Activated gamma-delta T cell treated with Interleukin-2 at 50 U/mL for 16 hours (primary cell): ENCODE measurements at places on chromosomes 3 and 15.
A peak's percentile ranks its signal among the peaks of the same experiment; 100 is the strongest.

DNA sequence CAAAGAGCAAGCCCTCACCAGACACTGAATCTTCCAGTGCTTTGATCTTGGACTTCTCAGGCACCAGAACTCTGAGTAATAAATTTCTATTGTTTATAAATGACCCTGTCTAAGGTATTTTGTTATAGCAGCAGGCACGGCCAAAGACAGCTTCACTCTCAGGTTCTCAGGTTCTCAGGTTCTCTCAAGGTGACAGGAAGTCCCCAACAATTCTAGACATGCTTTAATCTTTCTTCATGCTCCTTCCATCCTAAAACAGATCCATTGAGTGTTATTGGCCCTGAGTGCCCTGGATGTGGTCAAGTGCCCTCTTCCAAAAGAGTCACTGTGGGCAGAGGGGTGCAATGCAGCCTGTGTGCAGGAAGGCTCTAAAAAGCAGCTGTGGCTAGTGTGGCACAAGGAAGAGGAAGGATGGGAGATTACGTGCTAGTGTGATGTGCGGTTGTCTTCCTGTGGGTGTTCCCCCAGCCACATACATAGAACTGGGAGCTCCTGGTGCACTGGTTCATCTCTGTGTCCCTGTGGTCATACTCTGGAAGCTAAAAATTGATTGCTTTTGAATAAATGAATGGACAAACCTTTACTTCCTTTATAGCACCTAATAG, 11.0 kb upstream of the RAB7A start:
- DNase-seq, result no peak

DNA sequence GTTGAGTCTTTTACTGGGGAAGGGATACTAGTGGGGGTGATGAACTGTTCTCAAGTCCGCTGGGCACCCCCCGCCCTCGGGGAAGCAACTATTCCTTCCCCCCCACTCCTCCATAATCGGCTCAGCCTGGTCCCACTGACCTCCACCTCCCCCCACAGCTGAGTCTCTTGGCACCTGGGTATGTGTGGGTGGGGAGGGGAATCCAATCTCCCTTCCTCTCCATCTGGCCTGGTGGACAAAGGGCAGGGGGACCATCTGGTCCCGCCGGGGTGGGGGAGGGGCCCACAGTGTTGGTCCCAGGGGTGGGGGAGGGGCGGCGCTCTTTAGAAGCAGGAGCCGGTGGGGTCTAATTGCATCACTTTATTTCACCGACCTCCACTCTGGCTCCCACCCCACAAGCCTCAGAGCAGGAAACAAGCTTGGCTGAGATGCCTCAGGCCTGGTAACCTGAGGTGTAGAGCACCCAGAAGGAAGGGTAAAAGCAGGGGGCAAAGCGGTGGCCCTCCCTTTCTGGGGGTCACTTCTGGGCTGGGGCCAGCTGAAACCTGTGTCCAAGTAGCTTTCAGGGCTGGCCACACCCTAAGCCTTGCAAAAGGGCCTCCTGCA, 1.0 kb upstream of the PCBP4 start:
- no peak for DNase-seq

DNA sequence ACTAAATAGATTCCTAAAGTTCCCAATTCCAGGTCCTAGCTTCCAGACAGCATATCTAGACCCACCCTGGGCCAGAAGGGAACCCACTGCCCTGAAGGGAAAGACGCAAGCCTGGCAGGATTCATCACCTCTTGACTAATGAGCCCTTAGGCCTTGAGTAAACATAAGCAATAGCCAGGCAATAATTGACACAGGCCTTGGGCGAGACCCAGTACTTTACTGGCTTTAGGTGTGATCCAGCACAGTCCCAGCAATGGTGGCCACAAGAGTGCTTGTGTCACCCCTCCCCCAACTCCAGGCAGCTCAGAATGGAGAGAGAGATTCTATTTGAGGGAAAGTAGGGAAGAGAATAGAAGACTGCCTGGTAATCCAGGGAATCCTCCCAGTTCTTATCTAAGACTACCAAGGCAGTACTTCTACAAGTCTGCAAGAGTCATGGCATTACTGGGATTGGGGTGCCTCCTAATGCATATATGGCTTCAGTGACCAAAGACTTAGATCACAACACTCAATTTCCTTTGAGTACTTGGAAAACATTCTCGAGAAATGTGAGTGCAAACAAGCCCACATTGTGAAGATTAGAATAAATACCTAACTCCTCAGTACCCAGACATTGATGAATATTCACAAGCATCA, 30.4 kb upstream of the WWTR1 start:
- no peak for DNase-seq

DNA sequence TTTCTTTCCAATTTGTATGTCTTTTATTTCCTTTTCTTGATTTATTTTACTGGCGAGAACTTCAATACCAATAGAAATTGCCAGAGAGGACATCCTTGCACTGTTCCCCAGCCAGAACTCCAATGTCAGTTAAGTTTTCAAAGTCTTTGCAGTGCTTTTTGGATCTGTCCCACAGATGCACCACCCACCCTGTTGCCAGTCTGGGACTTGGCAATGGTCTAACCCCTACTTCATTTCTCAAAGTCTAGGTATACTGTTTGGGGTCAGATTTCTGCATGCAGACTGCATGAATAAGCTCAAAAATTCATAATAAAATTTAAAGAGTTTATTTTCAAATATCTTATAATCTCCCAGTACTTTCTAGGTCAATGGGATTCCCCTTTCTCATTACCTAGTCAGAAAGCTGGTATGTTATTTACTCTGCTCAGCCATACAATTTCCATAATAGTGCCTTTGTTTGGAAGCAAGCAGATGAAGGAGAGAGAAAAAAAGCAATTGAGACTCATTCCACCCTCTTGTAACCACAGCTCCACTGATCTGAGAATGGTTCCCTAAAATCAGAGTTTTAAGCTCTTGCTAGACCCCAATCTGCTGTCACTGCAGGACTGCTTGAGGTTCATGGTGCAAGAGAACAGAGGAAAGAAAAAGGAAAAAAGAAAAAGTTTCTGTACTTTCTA, 125.9 kb upstream of the PLXND1 start:
- DNase-seq, result no peak

DNA sequence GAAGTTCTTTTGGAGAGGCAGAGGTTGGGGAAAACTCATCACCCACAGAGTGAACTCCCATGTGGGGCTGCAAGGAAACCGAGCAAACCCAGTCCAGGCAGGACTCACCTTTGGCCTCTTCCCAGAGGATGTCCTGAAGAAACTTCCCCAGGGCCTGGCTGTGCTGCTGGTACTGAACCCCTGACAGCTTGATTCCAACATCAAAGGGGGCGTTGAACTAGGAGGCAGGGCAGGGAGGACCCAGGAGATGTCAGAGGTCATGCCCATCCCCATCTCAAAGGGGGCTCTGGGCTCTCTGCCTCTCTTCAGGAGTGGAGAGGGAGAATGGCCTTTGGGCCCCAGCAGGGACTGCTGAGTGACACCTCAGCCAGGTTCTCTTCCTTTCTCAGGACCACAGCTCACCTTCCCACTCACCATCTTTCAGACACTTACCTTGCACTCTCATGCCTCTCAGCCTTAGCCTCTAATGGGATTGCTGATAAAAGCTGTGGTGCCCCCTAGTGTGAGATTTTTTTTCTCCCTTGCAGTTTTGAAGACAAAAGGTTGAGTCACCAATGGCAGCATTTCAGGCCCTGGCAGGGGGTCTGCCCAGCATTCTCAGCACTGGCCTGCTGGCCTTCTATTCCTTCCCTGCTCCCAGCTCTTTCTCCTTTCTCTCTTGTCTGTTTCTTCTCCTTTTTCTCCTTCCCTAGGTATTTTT, 6.0 kb downstream of the GHRL start:
- peak; percentile 32 for DNase-seq

DNA sequence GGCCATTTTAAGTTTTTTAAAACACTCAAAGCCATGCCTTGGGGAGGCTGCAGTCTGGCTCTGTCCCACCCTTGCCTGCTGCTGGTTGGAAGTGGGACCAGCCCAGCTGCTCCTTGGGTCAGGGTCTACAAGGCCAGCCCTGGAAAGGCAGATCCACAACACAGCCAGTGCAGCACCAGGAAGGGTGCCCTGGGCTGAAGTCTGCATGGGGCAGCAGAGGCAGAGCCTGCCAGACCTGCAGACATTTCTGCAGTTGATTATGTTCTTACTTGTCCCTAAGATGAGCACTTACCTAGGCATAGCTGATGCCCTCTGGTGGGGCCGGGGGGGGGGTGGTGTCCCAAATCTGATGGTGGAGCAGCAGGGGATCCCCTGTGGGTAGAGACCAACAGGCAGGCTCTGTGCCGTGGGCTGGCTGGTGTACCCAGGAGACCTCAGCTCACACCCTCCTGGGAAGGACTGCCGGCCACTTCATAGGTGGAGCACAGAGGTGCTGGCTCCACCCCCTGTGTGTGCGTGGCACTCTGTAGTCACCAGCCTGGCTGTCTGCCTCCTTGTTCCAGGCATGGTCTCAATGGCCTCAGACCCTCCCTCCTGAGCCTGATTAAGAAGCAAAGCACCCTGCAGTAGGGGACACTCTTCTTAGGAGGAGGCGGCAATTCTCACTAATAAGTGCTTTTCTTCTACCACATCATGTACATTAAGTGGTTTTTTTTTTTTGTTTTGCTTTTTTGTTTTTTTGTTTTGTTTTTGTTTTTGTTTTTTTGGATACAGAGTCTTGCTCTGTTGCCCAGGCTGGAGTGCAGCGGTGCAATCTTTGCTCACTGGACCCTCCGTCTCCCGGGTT, 97.4 kb upstream of the KLF13 start:
- no peak for DNase-seq

- DNase-seq, result no peak
Measured at GRCh38 chr3:141454054-141454453, 32.8 kb upstream of the RASA2 start.

DNA sequence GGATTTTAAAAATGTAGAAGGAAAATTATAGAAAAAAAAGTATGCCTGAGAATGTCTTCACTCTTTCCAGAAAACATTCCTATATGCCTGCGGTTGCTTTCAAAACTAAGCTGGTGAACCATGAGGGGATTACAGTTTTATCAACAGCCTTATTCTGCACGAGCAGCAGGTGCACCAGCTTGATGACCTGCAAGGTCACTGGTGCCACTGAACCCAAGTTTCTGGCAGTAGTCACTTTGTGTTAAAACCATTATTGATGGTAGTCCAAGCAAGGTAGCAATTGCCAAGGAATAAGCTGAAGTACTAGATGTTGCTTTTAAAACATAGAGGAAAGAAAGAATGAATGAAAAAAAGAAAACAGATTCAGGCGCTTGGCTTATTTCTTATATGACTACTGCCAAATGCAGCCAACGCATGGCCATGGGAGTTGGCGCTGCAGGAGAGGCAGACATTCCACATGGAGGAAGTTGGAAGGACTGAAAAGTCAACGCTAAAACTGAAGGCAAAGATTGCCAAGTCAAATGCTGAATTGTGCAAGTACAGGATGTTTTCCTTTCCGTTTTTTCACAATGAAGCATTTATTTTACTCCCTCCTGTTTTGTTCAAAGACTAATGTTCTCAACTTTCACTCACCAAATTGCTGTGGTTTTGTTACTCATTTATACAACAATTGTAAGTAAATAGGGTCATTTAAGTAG, 601.4 kb downstream of the CADM2 start:
- no peak for DNase-seq

GRCh38 chr3:110123946-110124345, 786.6 kb upstream of the DPPA4 start:
- DNase-seq, result no peak

DNA sequence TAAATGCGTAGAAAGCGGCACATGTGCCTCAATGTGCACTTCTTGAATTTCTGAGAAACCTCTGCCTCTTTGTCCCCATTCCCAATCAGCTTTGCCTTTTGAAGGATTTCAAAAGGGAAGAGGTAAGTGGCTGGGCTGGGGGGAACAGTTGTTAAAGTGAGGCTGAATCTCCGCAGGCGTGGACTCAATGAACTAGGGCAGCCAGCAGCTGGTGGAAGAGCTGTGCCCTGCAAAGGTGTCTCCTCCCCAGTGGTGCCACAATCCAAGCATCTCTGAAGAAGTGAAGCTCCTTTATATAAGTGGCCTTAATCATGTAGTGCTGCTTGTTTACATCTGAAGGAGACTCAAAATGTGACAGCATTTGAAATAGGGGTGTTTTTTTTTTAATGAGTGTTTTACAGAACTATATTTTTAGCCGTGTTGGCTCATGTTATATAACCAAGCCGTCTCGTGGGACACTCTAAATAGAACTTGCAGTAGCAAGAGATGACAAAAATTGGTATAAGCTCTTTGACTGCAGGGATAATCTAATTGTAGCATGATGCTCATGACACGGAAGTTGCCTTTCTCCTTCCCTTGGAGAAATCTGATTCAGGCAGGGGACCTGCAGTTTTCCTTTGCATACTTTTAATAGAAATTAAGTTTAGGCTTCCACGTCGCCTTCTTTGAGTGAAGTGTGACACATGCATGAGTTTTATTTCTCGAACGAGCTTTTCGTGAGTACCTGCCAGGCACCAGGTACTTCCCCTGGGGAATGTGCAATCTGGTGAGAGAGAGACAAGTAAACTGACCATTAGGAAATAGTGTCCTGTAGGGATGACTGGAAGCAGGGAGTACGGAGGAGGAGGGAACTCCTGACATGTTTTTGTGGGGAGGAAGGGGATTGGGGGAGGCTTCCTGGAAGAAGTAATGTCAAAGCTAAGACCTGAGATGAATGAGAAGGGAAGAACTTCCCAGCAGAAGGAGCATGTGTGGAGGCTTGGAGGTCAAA, 179.7 kb upstream of the BHLHE40 start:
- DNase-seq, result no peak

DNA sequence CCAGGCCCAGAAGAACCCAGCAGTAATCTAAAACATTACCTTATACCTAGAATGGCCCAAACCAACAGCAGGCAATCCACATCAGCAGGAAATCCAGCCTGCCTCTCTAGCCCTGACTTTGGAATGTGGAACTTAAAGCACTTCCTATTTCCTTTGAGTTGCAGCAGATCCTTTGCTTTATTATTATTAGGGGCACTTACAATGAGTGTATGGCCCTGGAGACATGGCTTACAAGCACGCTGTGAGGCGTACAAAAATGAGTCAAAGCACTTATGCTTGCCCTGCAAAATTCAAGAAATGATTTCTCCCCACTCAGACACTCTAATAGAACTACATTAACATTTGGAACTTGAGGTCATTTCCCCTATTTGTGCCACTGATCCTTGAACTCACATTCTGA, 9.5 kb upstream of the KNSTRN start:
- DNase-seq, result no peak

GRCh38 chr3:184380185-184380626, 352 bp downstream of the CHRD start:
- DNase-seq, result no peak

GRCh38 chr3:160437083-160437455, 12.5 kb downstream of the TRIM59 start:
- no peak for DNase-seq

DNA sequence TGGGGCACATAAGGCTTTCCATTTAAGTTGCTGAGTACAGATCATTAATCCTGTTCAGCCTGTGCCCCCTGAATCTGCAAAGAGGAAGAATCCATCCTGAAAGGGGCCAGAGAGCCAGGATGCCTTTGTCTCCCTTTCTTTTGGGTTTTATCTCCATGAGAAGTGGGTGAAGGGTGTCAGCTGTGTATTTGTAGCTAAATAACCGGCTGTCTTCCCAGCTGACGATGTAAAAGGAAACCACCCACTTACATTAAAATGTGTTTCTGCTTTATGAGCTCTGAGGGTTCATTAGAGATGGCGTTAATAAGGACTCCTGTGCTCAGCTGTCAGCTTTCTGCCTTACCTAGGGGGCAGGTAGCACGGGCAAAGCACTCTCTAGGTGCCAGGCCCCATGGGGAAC, 83.4 kb downstream of the SLCO3A1 start:
- no peak for DNase-seq

GRCh38 chr3:149667576-149667975, 9.8 kb upstream of the WWTR1 start:
- no peak for DNase-seq
